ENCODE measurements at places on chromosomes 11 and 22. TPM values are rescaled to one million over a fixed set of nuclear protein-coding genes. Genes with fewer than 3 reads are reported as not detected.

DNA sequence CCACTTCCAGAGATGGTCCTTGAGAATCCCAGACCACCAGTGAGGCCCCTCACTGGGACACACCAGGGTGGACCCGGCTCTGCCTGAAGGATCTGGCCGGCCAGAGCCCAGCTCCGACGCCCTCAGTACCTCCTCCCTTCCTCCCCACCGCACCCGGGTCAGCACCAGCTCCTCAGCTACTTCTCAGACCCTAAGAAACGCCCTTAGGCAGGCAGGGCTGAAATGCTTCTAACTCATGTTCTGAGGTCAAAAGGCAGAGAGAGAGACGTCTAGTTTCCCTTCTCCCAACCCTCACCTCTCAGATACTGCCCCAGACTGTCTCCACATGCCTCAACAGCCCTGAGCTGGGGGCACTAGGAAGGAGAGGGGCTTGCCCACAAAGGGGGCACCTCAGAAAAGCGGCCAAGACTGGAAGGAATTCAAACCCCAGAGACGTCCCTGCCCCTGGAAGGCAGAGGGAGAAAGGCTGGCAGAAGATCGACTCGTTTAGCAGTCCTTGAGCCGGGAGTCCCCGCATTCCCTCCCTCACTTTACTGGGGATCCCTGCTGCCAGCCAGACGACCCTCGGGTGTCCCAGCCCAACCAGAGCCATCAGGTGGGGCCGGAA, 539 bp downstream of the USH1C start:
- peaks cover 57% of the 10 kb centered on the region for H3K27me3 ChIP-seq
- peaks cover 9% of the 10 kb centered on the region for H3K4me1 ChIP-seq
- DNase-seq, result peak; percentile 48
- peaks cover 2% of the 10 kb centered on the region for H3K36me3 ChIP-seq
- no peak overlapping the region for H3K4me3 ChIP-seq

- peak overlapping the region; percentile 73 for H3K4me3 ChIP-seq
- H3K27ac ChIP-seq, result no peak overlapping the region
- no peaks in the 10 kb centered on the region for H3K36me3 ChIP-seq
- DNase-seq, result peak; percentile 76
- peaks cover 40% of the 10 kb centered on the region for H3K4me1 ChIP-seq
Measured at GRCh38 chr22:46576556-46577367, 39.3 kb upstream of the CELSR1 start.

GRCh38 chr22:27273436-27273835, 528.1 kb downstream of the MN1 start:
- H3K4me1 ChIP-seq, result peaks cover 29% of the 10 kb centered on the region
- no peaks in the 10 kb centered on the region for H3K27me3 ChIP-seq
- H3K27ac ChIP-seq, result no peak overlapping the region
- H3K36me3 ChIP-seq, result peaks cover 3% of the 10 kb centered on the region
- no peak overlapping the region for H3K4me3 ChIP-seq

DNA sequence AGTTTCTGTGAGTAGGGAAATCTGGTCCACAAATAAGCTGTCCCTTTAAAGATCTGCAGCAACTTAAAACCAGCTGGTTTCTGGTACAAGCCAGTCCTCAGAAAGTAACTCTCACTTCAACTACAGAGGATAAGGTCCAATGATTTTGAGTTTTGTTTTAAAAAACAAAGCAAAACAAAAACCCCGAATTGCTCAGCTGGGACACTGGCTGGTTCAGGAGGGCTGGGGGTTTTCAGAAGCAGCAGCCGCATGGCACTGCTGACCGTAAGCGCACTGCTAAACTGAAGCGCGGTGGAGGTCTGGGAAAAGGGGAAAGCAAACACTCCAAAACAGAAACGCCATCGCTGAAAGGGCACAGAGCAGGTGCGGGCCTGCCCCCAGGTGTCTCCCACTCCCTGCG, 59.7 kb downstream of the MICAL3 start:
- no peak overlapping the region for H3K27ac ChIP-seq
- peaks cover 36% of the 10 kb centered on the region for H3K4me1 ChIP-seq
- H3K4me3 ChIP-seq, result no peak overlapping the region

GRCh38 chr11:76631566-76632308, 38.8 kb downstream of the LRRC32 start:
- H3K27me3 ChIP-seq, result no peaks in the 10 kb centered on the region
- no peak overlapping the region for H3K27ac ChIP-seq
- DNase-seq, result no peak
- no peaks in the 10 kb centered on the region for H3K36me3 ChIP-seq

Gene RASGRP2
- 4.7 TPM for total RNA-seq

Gene PGA5
- not detected for total RNA-seq

Gene CASP5
- total RNA-seq, result not detected

Measured in chondrocyte (in vitro differentiated cells).